ENCODE measurements at places on chromosomes 12 and 14. TPM values are rescaled to one million over a fixed set of nuclear protein-coding genes. Genes with fewer than 3 reads are reported as not detected.
A peak's percentile ranks its signal among the peaks of the same experiment; 100 is the strongest.

- no peak overlapping the region for H3K4me3 ChIP-seq
- DNase-seq, result no peak
- H3K27me3 ChIP-seq, result no peaks in the 10 kb centered on the region
- H3K27ac ChIP-seq, result no peak overlapping the region
- H3K4me1 ChIP-seq, result no peaks in the 10 kb centered on the region
- H3K36me3 ChIP-seq, result peaks cover 82% of the 10 kb centered on the region
Measured at GRCh38 chr14:31806249-31806648, 245.0 kb downstream of the NUBPL start.

DEGS2 gene
- 0.49 TPM for total RNA-seq

GRCh38 chr14:97219431-97220017 is 422.3 kb downstream of the VRK1 start:
- H3K27ac ChIP-seq, result peak overlapping the region; percentile 90
- H3K27me3 ChIP-seq, result peaks cover 7% of the 10 kb centered on the region
- H3K4me1 ChIP-seq, result peaks cover 25% of the 10 kb centered on the region

COL2A1 gene
- 0.52 TPM for total RNA-seq

GRCh38 chr14:38442208-38442607 is 186.3 kb upstream of the CLEC14A start:
- H3K27ac ChIP-seq, result no peak overlapping the region
- peaks cover 12% of the 10 kb centered on the region for H3K36me3 ChIP-seq
- H3K4me1 ChIP-seq, result no peaks in the 10 kb centered on the region

DNA sequence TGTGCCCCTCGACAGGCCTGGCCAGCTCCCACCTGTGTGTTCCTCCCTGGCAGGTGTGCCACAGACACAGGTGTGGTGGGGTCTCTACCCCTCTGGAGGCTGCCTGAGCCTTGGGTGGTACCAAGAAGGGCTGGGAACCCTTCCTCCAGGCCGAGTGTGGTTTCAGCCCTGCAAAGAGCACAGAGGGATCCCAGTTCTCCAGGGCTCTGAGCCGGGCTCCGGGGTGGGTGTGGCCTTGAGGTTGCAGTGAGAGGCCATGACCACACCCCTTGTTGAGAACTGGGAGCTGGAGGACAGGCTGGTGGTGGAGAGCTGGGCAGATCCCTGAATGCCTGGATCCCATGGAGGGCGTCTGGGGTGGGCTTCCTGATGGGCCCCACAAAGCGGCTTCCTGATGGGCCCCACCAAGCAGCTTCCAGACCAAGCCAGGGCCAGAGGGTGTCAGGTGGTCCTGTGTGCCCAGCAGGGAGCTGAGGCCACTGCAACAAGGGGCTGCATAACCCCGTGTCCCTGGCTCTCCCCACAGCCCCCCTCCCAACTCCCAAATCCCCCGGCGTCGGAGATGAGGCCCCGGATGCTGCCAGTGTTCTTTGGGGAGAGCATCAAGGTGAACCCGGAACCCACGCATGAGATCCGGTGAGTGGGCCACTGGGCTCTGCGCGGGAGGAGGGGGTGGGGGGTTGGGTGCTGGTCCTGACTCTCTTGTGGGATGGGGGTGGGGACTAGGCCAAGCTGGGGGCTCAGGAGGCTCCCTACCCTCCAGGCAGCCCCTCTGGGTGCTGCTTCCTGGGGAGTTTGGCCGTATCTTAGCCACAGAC is 16.6 kb downstream of the RFLNA start:
- no peak overlapping the region for H3K27ac ChIP-seq
- no peaks in the 10 kb centered on the region for H3K4me1 ChIP-seq
- DNase-seq, result no peak
- H3K36me3 ChIP-seq, result no peaks in the 10 kb centered on the region
- H3K27me3 ChIP-seq, result no peaks in the 10 kb centered on the region
- H3K4me3 ChIP-seq, result no peak overlapping the region

REP15 gene
- total RNA-seq, result not detected

MUCL1 gene
- total RNA-seq, result not detected

GRCh38 chr14:103849151-103849886 is 1.9 kb upstream of the PPP1R13B start:
- DNase-seq, result no peak
- H3K36me3 ChIP-seq, result no peaks in the 10 kb centered on the region
- H3K4me1 ChIP-seq, result peaks cover 23% of the 10 kb centered on the region
- no peaks in the 10 kb centered on the region for H3K27me3 ChIP-seq
- H3K27ac ChIP-seq, result peak overlapping the region; percentile 19

DNA sequence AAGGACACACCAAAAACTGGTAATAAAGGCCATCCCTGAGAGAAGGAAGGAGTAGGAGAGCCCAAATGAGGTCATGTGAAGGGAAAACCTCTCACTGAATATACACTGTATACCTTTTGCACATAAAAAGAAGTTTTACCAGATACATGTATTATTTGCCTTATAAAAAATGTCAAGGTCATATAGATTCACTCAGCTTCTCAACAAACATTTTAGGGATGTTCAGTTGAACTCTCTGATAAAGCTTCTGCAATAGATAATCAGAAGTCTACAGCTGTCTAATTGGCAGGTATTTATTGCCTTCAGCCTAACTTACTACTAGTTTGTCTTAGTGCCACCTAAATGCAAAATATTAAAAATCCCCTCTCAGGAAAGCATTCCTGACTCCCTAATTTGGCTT is 8.7 kb downstream of the SLC11A2 start:
- no peaks in the 10 kb centered on the region for H3K36me3 ChIP-seq
- H3K4me1 ChIP-seq, result peaks cover 54% of the 10 kb centered on the region
- H3K27ac ChIP-seq, result no peak overlapping the region
- no peak overlapping the region for H3K4me3 ChIP-seq

DNA sequence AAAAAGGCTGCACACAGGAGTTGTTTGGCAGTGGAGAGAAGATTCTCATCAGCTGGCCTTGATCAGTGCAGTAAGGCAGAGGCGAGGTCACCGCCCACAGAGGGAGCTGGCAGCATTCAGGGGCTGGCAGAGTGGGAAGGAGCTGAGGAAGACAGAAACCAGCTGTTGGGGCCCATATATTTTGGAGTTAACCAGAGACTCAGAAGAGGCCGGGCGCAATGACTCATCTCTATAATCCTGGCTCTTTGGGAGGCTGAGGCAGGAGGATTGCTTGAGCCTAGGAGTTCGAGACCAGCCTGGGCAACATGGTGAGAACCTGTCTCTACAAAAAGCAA is 17.7 kb downstream of the SMCO2 start:
- no peak for DNase-seq
- peaks cover 12% of the 10 kb centered on the region for H3K4me1 ChIP-seq
- no peaks in the 10 kb centered on the region for H3K36me3 ChIP-seq
- no peak overlapping the region for H3K4me3 ChIP-seq
- H3K27me3 ChIP-seq, result peaks cover 3% of the 10 kb centered on the region

- H3K36me3 ChIP-seq, result no peaks in the 10 kb centered on the region
- H3K4me3 ChIP-seq, result peak overlapping the region; percentile 65
- H3K27ac ChIP-seq, result no peak overlapping the region
- no peaks in the 10 kb centered on the region for H3K27me3 ChIP-seq
- H3K4me1 ChIP-seq, result peaks cover 6% of the 10 kb centered on the region
Measured at GRCh38 chr12:116508145-116509121, 50.7 kb upstream of the MAP1LC3B2 start.

DGLUCY gene
- total RNA-seq, result 83.9 TPM

AP5M1 gene
- 66.1 TPM for total RNA-seq

- H3K4me3 ChIP-seq, result no peak overlapping the region
- no peak overlapping the region for H3K27ac ChIP-seq
- peaks cover 17% of the 10 kb centered on the region for H3K27me3 ChIP-seq
- no peak for DNase-seq
Measured at GRCh38 chr14:63301891-63302534, 16.7 kb downstream of the GPHB5 start.

GRIN2B gene
- total RNA-seq, result not detected

- no peak overlapping the region for H3K4me3 ChIP-seq
- no peaks in the 10 kb centered on the region for H3K36me3 ChIP-seq
- H3K27me3 ChIP-seq, result no peaks in the 10 kb centered on the region
- DNase-seq, result no peak
Measured at GRCh38 chr12:47034661-47035060, 44.8 kb upstream of the PCED1B start.

DNA sequence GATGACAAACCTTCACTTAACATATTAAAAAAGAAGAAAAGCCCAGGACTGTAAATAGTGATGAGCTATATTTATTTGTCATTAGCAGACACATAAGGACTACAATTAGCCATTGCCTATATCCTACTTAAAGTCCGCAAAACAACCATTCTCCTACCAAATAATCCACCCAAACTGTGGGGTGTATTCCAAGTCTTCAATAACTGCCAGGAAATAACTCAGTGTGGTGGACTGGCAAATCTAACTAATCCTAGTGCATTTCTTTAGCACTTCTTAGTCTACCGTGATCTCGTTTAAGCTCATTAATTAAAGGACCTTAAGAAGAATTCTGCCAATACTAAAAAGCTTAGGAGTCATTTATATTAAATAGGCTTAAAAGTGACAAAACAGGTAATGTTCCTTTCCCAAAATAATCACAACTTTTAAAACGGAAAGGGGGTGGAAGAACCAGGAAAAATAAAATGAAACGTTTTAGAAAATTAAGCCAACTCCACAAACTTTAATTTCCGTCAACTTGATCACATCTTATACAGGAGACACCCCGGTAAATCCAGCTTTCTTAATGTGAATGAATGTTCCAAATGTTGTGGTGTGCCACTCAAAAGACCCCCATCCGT is 1.8 kb downstream of the NOVA1 start:
- no peak for DNase-seq
- peaks cover 3% of the 10 kb centered on the region for H3K4me1 ChIP-seq
- peaks cover 7% of the 10 kb centered on the region for H3K36me3 ChIP-seq
- H3K4me3 ChIP-seq, result peak overlapping the region; percentile 21

- DNase-seq, result no peak
- peaks cover 2% of the 10 kb centered on the region for H3K4me1 ChIP-seq
- H3K27ac ChIP-seq, result no peak overlapping the region
- H3K4me3 ChIP-seq, result no peak overlapping the region
Measured at GRCh38 chr14:21822109-21822508, 148.5 kb upstream of the OR4E1 start.

AMN gene
- total RNA-seq, result 15.8 TPM

- DNase-seq, result no peak
- peaks cover 5% of the 10 kb centered on the region for H3K4me1 ChIP-seq
- peaks cover 4% of the 10 kb centered on the region for H3K36me3 ChIP-seq
- no peak overlapping the region for H3K27ac ChIP-seq
- no peak overlapping the region for H3K4me3 ChIP-seq
Measured at GRCh38 chr14:59213368-59214315, 25.2 kb downstream of the DAAM1 start.

KRT6C gene
- total RNA-seq, result not detected

- H3K27me3 ChIP-seq, result peaks cover 11% of the 10 kb centered on the region
- no peak overlapping the region for H3K4me3 ChIP-seq
- DNase-seq, result no peak
- H3K4me1 ChIP-seq, result no peaks in the 10 kb centered on the region
- H3K36me3 ChIP-seq, result no peaks in the 10 kb centered on the region
Measured at GRCh38 chr14:87815121-87815520, 177.9 kb downstream of the GALC start.

DNA sequence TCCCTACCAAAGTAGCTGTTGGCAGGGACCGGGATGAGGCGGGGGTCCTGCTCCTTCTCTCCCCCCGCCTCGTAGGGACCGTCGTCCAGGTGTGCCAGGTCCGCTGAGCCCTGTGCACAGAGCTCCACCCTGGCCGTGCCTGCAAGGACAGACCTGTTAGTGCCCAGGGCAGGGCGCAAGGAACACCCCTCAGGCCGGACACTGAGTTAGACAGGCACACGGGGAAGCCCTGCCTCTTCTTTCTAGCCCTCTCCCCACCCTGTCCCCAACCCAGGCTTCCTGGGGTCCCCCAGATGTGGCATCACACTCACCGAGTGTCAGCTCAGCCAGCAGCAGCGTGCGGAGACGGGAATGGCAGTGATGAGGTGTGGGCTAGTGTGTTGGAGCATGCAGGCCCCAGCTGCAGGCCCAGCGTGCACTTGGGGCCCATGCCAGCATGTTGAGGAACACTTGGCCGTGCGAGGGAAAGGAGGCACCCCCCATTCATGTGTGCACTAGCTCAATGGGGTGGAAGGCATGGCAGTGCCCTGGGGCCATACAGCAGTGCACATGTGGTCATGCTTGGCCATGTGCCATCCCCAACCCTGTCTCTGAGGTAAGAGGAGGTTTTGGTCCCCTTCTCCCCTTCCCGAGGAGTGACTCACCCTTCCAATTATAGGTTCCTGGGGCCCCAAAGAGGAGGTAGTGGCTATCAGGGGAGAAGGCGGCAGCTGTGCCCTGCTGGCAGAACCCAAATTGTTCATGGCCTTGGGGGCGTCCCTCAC is 7.3 kb downstream of the ITGA7 start:
- DNase-seq, result no peak
- H3K27me3 ChIP-seq, result no peaks in the 10 kb centered on the region
- no peaks in the 10 kb centered on the region for H3K36me3 ChIP-seq
- no peak overlapping the region for H3K27ac ChIP-seq
- no peak overlapping the region for H3K4me3 ChIP-seq
- H3K4me1 ChIP-seq, result peaks cover 2% of the 10 kb centered on the region

- DNase-seq, result no peak
- H3K27me3 ChIP-seq, result peaks cover 42% of the 10 kb centered on the region
- H3K27ac ChIP-seq, result no peak overlapping the region
- H3K4me1 ChIP-seq, result peaks cover 2% of the 10 kb centered on the region
Measured at GRCh38 chr12:100675432-100675831, 101.9 kb downstream of the GAS2L3 start.

DNA sequence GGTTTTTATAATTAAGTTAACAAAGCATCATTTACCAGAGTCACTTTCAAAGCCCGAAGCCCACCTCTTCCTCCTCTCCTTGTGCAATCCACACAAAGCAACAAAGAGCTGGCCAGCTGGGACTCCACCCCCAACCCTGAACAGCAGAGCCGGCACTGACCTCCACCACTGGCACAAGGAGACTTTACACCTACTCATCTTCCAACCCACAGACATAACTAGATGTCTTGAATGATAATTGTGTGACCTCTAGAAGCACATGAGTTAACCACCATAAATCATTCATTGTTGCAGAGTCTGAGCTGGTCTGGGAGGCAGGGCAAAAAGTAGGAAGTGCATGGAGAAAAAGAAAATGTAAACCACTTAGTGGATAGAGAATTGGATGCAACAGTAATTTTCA is 72.2 kb downstream of the ST8SIA1 start:
- no peaks in the 10 kb centered on the region for H3K36me3 ChIP-seq
- H3K27me3 ChIP-seq, result peaks cover 5% of the 10 kb centered on the region
- H3K4me1 ChIP-seq, result no peaks in the 10 kb centered on the region
- DNase-seq, result no peak
- no peak overlapping the region for H3K4me3 ChIP-seq
- no peak overlapping the region for H3K27ac ChIP-seq
